Testis (tissue), 5 donors: ENCODE measurements at places on chromosomes 1 and 21.
A peak's percentile ranks its signal among the peaks of the same experiment; 100 is the strongest.

- DNase-seq, result no peak
Observed at GRCh38 chr1:2389644-2390043, 1.7 kb downstream of the MORN1 start.

- peak; percentile 36 for DNase-seq
Observed at GRCh38 chr1:207309745-207310273, 11.7 kb upstream of the CD55 start.

DNA sequence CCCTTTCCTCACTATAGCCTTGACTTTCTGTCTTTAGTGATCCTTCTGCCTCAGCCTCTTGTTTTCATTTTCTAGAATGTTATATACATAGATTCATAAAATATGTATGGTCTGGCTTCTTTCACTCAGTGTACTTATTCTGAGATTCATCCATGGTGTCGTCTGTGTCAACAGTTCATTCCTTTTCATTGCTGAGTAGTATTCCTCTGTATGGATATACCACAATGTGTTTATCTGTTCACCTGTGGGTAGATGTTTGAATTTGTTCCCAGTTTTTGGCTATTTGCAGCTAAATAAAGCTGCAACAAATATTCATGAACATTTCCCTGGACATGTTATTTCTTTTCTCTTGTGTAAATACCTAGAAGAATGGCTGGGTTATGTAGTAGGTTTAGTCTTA is 131.8 kb downstream of the PCNX2 start:
- DNase-seq, result no peak

DNA sequence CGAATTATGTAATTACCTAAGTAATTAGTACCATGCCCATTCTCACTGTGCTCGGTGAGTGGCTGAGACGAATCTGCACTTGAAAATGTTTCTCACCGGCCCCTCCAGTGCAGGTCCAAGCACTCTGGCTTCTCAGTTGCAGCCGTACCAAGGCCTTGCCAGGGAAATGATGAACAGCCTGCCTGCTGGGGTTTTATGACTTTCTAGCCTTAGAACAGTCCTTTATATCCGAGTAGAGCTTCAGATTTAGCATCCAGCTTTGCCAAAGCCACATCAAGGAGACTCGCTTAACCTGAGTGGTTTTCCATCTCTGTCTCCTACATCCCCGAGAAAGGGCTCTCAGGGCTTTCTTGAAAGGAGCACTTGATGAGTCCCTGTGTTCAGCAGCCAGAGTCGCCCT is 83.4 kb downstream of the GREM2 start:
- DNase-seq, result no peak

- no peak for DNase-seq
Observed at GRCh38 chr1:236615399-236616148, 11.3 kb upstream of the HEATR1 start.

DNA sequence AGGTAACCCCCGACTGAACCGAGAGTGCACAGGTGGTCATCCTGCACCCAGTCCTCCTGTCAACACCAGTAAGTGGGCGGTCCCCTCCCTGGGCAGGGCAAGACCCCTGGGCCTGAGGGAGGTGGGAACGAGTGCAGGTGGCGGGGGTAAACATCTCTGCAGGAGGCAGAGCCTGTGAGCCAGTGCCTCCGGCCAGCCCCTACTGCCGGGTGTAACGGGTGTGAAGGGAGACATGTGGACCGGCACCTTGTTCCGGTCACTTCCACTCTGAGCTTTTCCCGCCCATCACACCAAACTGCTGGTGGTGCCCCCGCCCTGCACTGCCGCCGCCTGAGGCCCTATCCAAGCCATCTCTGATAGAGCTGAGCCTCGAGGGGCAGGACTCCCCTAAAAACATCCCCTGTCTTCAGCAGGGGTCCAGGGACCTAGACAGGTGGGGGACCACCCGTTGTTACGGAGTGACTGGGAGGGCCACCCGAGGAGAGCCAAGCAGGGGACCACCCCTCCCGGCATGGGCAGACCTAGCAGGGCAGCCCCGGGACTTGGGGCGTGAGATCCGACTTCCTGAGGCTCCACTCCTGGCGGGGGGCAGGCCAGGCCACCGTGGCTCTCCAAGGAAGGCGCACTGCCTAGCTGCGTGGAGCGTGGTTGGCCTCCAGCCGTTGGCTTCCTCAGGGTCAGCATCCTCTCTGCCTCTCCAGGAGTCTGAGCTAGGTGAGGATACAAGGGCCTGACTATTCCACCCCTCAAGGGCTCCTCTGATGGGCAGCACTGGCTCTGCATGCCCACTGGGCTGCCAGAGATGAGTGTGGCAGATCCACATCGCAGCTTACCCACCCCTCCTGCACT is 43.8 kb upstream of the LBR start:
- DNase-seq, result no peak

- peak; percentile 89 for DNase-seq
Observed at GRCh38 chr1:150010393-150011115, at the start of gene OTUD7B. Gene OTUD7B (minus strand): TSS chr1:150010726. CDS start chr1:149977510, 33,216 bp downstream.

DNA sequence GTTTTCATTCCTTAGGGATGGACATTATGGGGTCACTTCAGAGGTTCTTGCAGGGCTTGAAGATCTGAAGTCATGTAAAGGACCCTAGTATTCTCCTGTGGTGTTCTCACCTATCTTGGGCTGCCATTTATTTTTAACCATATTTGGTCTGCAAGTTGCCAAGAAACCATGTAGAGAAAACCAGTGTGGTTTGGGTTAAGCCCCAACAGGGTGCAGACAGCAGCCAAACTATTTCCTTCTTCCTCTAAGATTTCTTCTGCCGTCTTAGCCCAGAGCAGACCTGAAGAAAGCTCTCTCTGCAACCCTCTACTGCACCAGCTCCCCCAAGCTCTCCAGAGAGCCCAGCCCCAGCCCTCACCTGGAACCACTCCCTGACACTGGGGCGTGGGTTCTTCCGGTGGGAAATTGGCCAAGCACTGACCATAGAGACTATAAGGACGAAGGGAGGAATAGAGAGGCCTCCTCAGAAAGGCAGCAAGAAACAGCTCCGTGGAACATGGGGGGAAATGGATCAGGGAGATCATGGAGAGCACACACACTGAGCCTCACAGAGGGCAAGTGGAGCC is 136.6 kb downstream of the SYF2 start:
- DNase-seq, result no peak

- DNase-seq, result no peak
Observed at GRCh38 chr1:92792340-92792782, 7.5 kb upstream of the EVI5 start.

DNA sequence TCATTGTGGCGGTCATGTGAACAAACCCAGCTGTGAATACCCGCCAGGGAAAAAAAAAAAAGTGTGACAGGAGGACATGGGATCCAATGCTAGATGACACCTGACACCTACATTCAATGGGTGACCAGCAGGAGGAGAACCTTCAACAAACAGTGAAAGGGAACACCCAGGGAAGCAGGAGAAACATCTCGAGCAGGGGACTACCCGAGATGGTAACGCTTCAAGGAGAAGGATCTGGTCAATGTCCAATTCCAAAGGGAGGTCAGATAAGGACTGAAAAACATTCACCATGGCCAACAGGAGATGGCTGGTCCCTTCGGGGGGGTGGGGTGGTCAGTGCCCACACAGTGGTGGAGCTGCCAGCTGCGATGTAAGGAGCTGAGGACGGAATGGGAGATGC is 46.3 kb downstream of the PTPN14 start:
- DNase-seq, result peak; percentile 30

GRCh38 chr1:235461954-235462353 is 42.3 kb downstream of the B3GALNT2 start:
- DNase-seq, result no peak
